ENCODE measurements at places on chromosomes 3 and 15.

GRCh38 chr3:156175570-156175969 lies 55.2 kb downstream of the KCNAB1 start:
- no peak for DNase-seq

DNA sequence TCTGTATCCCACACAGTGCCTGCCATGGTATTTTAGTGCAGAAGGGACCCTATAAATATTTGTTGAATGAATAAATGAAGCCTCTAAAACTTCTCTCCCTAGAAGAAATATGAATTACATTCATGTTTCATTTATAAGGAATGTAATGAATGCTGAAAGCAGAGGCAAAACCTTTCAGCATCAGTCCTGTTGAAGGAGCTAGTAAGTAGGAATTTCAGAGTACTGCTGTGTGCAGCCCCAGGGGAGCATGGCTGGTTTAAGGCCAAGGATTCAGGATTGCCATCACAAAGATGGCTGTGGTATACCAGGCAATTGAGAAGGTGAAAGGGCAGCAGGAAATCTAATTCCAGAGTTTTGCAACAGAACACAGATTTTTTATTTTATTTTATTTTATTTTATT lies 1131.4 kb downstream of the IGSF11 start:
- no peak for DNase-seq

DNA sequence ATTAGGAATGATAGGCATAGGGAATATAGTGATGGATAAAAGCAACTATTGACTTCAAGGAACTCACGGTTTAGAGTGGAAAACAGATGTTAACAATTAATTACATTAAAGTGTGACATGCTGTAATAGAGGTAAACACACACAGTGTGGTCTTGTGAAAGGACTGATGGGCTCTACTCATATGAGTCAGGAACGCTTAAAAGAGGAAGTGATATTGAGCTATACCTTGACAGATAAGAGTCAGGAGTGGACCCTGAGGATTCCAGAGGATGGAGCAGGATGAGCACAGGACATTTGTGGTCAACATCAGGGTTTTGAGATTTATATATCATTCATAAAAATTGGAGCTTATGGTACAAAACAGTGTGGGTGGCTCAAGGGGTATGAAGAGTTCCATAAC lies 11.0 kb downstream of the EXOG start:
- no peak for DNase-seq

- DNase-seq = no peak
Measured at GRCh38 chr3:146813496-146813895, 208.3 kb upstream of the PLSCR5 start.

GRCh38 chr3:28915741-28916500 lies 364.9 kb upstream of the RBMS3 start:
- no peak for DNase-seq

DNA sequence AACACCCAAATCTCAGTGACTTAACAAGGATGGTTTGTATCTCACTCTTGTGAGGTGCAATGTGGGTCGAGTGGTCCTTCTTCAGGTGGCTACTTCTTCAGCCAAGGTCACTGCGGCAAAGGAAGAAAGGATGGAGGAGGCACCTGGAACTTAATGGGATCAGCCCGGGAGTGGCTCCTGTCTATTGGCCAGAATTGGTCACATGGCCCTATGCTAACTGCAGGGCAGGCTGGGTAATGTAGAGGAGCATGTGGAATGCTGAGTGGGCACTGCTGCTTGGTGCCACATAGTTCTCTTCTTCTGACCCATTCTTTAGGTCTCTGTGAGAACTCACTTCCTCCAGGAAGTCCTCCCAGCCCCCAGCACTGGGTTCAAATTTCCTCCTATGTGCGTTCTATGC lies 20.3 kb upstream of the FAM3D start:
- DNase-seq = no peak

DNA sequence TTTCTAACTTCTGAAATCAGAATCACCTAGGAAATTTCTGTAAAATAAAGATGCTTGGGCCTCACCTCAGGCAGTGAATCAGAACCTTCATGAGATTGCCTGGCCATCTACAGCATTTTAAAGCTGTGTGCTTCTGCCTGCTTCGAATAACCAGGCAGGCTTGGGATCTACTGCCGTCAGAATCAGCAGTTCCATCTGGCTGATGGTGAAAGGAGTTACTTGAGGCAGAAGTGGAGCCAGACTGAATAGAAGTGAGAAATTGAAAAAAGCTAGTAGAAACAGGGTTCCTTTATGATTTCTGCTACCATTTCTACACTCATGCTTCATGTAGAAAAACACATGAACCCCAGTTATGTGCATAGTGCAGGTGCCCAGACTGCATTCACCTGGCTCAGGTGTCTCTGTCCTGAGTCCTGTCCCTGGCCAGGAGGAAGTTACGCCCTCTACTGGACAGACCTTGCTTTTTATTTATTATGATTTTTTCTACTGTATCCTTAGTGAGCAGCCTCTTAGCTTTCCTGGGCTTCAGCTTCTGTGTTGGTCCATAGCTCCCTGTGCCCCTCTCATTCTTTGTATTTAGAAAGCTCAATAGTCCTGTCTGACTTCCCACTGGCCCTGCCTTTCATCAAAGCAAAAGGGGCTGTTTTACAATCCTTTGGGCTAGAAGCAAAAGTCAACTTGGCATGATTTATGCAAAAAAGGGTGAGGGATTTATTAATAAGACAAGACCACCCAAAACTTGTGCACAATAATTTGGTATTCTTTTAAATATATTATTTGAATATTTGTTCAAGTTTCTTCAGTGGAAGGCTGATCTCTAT lies 200.8 kb upstream of the GOLGA6L4 start:
- DNase-seq = no peak

DNA sequence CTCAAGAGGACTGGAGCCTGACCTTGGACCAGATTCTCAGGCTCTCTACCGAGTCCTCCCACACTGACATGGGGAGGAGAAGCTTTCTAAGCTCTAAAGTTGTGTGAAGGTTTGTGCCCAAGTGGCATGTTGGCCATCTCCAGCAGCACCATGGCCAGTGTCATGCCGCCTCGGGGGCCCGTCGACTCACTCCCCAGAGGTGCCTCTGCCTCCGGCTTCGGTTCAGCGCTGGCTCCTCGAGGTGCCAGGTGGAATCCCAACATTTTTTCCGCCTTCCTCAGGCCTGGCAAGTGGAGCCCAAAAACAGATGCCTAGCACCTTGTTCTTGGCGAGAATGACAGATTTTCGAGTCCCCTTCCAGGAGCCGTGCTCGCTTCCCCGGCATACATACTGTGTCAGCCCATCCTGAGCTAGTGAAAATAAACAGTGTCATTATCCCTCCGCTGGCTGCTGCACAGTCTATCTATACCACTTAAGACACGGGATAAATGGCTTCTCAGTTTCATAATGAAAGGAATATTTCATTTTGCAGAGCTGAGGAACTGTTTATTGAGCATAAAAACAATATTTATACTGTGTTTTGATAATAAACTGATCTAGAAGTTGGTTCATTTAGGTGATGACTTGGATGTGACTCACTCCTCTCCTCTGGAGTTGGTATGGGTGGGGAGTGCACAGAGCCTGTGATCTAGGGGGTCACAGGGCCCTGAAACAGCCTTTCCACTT lies 328.5 kb upstream of the TLE3 start:
- no peak for DNase-seq

GRCh38 chr3:17431004-17431403 lies 311.4 kb downstream of the TBC1D5 start:
- DNase-seq = no peak

- DNase-seq = no peak
Measured at GRCh38 chr3:129929383-129929782, 35.9 kb upstream of the TMCC1 start.

DNA sequence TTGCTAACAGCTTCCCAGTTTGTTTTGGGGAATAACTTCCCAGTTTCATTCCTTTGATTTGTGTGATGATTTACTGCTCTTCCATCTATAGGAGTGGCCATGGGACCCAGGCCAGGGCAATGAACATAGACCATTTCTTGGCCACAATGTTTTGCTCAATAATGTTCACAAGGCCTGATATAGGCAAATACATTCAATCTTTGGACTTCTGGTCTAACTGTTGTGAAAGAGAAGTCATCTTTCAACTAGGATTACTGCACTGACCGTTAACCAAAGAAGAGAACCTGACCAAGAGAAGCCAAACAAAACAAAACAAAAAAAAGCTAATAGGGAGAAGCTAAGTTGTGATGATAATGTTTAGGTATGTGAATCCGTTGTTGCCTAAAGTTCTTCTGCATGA lies 221.8 kb upstream of the SUCLG2 start:
- DNase-seq = no peak

GRCh38 chr3:158794936-158795518 lies 6.8 kb upstream of the MFSD1 start:
- DNase-seq = no peak

DNA sequence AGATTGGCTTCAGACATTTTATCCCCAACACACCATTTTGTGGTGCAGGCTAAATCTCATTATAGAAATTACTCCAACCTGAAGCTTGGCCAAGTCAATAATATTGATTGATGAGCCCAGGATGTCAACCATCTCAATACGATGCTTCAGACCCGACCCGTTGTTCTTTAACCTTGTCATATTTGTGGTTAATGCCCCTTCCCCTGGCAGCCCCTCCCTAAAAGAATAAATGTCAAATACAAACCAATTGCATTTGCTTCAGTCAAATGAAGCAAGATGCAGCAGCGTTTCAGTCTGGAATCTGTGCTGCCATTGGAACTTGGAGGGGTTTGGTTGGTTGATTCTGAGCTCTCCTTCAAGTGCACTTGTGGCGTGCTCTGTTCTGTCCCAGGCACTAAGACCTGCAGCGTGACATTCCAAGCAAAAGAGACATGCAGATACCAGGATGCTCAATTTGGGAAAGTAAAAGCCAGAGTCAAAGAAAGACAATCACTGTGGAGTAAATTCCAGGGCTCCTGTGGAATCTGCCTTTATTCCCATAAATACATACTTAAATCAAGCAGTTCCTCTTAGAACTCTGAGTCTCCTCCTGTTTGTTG lies 23.8 kb upstream of the PSMD6 start:
- no peak for DNase-seq

GRCh38 chr3:71650372-71650771 lies 66.8 kb upstream of the FOXP1 start:
- DNase-seq = no peak

DNA sequence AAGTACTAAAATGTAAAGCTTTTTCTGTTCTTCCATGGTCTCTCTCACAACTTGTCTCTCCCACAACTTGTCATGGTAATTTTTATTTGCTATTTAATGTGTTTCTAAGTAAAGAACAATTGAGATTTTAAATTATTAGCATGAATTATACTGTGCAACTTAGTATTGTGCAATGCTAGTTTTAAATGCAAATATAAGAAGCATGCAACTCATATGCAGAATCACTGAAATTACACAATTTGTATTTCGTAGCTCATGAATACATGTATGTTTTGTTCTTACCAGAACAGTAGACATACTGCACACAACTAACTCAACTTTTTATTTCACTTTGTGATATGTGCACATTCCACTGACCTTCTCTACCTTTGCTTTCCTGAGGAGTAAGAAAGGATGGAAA lies 96.5 kb downstream of the SQOR start:
- no peak for DNase-seq

GRCh38 chr3:127291611-127292010 lies 3.8 kb upstream of the PRR20G start:
- DNase-seq = no peak

GRCh38 chr3:10437995-10438901 lies 67.1 kb downstream of the ATP2B2 start:
- no peak for DNase-seq

- peak; percentile 6 for DNase-seq
Measured at GRCh38 chr3:171460725-171461524, 720 bp upstream of the TNIK start.

DNA sequence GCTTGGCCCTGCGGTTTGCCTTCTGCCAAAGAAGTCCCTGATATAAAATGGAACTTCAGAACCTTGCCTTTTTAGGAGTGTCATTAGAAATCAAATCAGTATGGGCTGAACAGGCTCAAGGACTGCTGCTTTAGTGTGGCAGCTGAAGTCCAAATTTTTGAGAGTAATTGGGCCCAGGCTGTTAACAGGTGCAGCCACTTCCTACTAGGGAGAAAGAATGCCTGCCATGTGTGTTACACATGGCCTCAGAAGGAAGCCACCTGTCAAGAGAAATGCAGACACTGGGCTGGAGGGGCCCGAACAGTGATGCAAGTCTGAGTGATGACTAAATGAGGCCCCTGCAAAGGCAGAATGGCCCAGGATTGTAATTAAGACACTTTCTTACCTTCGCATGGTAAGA lies 786.7 kb upstream of the CFAP20DC start:
- no peak for DNase-seq

- no peak for DNase-seq
Measured at GRCh38 chr15:32682977-32683630, 34.7 kb upstream of the GREM1 start.

DNA sequence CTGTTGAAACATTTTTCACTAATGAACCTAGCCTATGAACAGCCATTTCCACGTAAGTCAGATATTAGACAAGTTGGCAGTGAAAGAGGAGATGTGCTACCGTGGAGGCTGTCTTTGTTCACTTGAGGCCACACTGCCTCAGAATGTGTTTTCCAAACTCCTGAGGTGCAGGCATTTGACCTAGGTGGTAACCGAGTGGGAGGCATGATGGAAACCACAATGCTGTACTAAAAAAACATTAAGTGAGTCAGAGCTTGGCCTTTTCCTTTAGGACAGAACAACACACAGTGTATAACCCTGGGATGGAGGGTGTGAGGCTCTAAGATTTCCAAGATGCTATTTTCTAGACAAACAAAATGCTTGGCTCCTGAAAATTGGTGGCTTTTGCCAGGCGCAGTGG lies 406.3 kb downstream of the SOX2 start:
- DNase-seq = no peak

- no peak for DNase-seq
Measured at GRCh38 chr3:60752809-60753208, 498.4 kb downstream of the FHIT start.

DNA sequence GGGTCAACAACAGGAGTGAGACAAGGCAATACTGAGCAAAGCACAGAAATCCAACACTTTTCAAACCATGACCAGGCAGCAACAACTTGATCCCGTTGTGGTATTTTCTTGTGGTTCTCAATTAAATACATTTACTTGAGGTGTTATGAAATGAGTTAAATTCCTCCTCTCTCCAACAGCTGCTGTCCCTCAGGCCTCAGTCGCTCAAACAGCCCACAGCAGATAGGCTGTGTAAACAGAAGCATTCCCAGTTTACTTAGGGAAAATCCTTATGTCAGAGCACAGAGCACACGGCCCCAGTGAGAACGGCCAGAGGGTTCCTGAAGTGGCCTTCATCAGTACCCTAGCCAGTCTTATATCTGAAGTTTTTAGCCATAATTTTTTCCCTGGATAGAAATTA lies 359.9 kb downstream of the AGBL1 start:
- no peak for DNase-seq

All from stimulated activated CD8-positive, alpha-beta memory T cell treated with anti-CD3 and anti-CD28 coated beads, Interleukin-4, amount 100 ng/mL, for 1 hour (primary cell).